Heart left ventricle (tissue), 16 donors: ENCODE measurements at places on chromosomes 12 and 14. TPM values are rescaled to one million over a fixed set of nuclear protein-coding genes. Genes with fewer than 3 reads are reported as not detected.

The SYNJ2BP gene
- polyA plus RNA-seq: 15.0 TPM

The OR4K17 gene
- polyA plus RNA-seq: not detected

- DNase-seq: no peak
Observed at GRCh38 chr12:114841557-114842251, 157.7 kb upstream of the TBX3 start.

- no peak for DNase-seq
Observed at GRCh38 chr14:99124482-99125105, 147.4 kb downstream of the BCL11B start.

DNA sequence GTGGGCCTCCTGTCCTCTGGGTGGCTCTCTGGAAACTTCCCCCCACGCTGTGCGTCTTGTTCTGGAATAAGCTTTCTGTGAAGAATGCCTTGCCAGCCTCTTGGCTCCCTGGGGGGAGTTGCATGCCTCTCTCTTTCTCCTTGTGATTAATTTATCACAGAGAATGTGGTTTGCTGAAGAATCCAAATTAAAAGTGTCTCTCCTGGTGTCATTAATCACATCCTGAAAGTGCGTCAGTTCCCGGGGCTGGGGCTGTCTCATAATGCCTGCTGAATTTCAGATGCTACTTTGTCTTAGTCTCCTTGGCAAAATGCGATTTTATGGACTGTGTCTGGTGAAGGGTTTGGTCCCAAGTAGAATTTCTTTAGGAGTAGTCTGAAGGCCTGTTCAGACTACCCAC, 787.7 kb upstream of the TMEM132C start:
- DNase-seq: no peak

- no peak for DNase-seq
Observed at GRCh38 chr14:94907626-94908261, 137.8 kb upstream of the GSC start.

GRCh38 chr14:99252940-99253868, 18.8 kb downstream of the BCL11B start:
- DNase-seq: no peak

DNA sequence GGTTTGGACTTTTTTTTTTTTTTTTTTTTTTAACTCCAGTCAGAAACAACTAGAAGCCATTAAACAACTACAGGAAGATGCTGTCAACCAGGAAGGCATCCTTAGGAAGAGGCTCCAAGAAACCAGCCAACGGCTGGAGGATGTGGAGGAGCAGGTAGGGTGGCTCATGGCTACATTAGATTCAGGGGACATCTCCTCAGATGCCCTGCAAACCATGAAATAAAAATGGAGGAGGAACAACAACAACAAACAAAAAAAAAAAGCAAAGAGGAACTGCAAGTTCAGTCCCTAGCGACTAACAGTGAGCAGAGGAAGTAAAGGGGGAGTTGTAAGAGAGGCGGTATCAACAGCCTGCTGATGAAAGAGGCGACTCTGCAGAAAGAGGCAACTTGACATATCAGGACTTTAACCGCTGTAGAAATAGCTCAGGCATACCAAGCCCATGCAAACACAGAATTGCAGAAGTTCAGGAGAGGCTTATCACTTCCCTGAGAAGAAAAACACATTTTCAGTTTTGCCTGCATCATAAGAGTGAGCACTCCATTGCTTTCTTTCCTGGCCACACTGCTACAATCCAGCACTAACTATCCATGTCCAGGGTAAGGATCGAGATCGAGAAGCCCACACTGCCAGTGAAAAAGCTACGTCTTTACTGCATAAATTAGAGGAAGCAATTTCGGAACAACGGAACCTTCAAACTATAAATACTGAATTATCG, 103.5 kb upstream of the BCAT1 start:
- DNase-seq: no peak

GRCh38 chr12:58443273-58443980, 476.9 kb downstream of the LRIG3 start:
- DNase-seq: no peak

DNA sequence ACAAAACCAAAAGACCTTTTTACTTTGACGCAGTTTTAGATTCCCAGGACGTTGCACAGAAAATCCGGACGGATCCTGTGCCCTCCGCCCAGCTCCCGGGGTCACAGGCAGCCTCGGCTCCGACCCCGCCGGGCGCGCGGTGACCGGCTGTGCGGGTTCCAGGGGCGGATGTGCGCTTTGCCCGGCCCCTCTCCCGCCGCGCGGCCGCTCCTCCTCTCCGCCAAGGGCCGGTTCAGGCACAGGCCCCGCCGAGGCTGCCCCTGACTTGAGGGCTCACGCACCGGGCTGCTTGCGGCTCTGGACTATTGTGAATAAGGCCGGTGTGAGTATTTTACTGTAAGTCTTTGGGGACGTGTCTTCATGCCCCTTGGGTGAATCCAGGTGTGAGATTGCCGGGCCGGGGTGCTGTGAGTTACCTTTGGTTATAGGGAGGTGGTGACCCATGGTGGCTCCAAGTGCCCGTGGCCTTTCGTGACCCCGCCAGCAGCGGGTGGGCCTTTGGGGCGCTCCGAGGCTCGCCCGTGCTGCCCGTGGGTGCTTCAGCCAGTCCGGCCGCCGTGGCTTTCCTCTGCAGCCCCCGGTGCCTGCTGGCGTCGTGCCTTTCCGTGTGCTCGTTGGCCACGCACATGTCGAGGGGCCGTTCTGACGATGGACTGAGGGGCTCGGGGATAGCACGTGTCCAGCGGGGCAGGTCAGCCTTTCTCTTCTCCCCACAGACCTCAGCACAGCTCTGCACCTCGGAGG, 45.9 kb downstream of the NOC4L start:
- DNase-seq: peak; percentile 42

DNA sequence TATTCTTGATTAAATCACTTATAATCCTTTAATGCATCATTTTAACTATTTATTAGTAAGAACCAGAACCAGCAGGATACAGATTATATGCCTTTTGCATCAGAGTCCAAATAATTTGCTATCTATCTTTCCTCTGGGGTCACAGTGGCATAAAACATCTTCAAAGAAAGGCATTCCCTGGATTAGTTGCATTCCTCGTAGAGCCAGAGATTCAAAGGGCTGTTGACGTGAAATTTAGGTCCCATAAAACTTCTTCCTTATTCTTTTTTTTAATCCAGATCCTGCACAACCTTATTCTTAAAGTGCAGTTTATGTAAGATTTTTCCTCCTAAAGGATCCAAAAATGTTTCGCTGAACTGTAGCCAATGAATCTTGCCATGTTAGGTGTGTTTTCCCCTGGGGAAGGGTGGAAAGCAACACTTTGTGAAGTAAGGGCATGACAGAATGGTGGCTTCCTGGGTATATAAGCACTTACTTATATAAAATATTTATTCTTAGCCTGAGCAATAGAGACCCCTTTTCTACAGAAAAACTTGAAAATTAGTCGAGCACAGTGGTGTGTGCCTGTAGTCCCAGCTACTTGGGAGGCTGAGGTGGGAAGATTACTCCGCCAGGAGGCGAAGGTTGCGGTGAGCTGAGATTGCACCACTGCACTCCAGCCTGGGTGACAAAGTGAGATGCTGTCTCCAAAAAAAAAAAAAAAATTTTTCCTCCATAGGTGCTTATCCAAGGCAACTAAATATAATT, 208.7 kb downstream of the PCNX1 start:
- no peak for DNase-seq

- no peak for DNase-seq
Observed at GRCh38 chr14:96403409-96403808, 11.5 kb downstream of the AK7 start.

- no peak for DNase-seq
Observed at GRCh38 chr14:50620341-50620740, 47.8 kb downstream of the SAV1 start.

GRCh38 chr14:22588526-22589095, 413 bp downstream of the DAD1 start:
- no peak for DNase-seq

GRCh38 chr12:31517994-31518393, 72.9 kb downstream of the DENND5B start:
- DNase-seq: no peak
